ENCODE measurements at places on chromosomes 3 and 15.

- no peak for DNase-seq
Measured at GRCh38 chr3:65044401-65044800, 356.6 kb upstream of the ADAMTS9 start.

DNA sequence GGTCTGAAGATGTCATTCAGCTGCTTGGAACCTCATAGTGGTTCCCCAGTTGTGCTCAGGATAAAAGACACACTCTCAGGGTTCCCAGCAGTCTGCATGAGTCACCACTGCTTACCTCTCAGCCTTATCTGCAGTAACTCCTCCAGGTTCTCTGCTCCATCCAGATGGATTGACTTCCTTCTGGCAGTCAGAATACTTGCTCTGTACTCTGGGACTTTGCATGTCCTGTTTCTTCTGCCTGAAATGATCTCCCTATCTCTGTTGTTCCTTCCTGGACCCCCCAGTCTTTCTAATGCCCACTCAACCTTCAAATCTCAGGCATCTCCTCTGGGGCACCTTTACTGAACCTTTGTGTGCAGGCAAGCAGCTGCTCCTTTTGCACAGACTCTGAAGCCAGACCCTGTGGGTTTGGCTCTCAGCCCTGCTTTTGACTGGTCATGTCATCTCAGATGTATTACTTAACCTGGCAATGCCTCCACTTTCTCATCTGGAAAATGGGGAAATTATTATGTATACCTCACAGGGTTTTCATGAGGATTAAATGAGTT is 38.4 kb downstream of the ITPR1 start:
- DNase-seq, result no peak

- DNase-seq, result no peak
Measured at GRCh38 chr3:139448104-139448503, 28.2 kb downstream of the RBP2 start.

DNA sequence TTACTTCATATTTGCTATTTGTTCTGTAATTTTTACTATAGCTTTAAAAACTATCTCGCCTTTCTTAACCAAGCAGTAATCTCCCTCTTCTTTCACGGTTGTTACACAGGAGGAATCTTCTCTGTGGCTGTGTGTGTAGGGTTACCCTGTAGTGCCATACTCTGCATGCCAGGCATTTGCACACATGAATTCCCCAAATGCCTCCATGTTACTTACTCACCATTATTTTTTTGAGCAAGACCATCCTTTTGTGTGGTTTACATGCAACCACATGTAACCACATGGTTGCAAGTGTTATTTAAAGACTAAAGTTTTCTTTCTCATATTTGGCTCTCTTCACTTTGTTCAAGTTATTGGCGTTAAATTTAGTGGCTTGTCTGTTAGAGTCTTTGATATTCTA is 45.5 kb downstream of the HPS3 start:
- no peak for DNase-seq

DNA sequence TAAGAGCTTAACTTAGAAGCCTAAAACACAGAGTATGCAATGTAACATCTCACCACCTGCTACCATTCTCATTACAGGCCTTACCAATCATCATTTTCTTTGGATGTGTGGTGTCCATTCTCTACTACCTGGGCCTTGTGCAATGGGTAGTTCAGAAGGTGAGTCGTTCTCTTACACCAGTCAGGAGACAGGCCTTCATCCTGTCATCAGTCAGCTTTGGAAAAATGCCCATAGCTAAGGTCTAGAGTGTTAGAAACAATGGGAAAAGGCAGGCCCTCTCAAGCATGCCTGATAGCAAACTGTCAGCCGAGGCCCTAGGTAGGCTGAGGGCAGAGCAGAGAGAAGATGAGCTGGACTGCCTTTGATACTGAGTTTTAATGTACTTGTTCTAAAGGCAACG is 13.5 kb downstream of the SLC28A2 start:
- DNase-seq, result no peak

GRCh38 chr3:71369701-71370391 is 213.7 kb downstream of the FOXP1 start:
- no peak for DNase-seq

DNA sequence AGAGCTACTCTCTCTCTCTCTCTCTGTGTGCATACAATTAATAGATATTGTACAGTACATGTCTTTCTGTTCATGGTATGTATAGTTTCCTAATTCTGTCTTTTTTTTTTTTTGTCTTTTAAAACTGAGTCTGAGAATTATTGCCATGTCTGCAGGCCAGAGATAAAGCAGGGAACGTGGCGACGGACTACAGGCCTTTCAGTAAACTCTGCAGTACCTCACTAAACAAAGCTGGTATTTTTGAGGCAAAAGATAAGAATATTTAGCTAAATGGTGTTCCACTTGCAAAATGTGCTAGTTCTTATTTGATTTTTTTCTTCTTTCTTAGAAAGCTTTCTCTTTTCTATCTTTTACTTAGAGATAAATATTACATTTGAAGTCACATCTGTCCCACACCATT is 44.0 kb upstream of the EHHADH start:
- DNase-seq, result no peak

GRCh38 chr3:18011387-18011786 is 269.0 kb upstream of the TBC1D5 start:
- no peak for DNase-seq

DNA sequence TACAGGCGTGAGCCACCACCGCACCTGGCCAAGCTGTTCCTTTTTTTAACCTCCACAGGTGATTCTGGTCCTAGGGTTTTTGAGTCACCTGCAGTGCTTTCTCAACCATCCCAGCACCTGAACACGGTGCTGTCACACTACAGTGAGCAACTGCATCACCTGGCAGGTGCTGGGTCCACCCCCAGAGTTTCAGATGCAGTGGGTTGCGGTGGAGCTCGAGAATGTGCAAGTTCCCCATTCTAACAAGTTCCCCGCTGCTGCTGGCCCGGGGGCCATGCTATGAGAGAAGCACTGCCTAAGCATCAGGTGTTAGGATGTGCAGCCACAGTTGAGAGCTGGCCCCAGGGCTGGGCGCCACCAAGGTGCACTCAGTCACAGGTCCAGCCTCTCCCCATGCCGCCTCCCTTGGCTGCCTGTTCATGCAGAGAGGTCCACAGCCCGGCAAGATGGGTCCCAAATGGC is 18.0 kb downstream of the ISG20 start:
- no peak for DNase-seq

- DNase-seq, result no peak
Measured at GRCh38 chr3:64518950-64519349, 168.8 kb downstream of the ADAMTS9 start.

DNA sequence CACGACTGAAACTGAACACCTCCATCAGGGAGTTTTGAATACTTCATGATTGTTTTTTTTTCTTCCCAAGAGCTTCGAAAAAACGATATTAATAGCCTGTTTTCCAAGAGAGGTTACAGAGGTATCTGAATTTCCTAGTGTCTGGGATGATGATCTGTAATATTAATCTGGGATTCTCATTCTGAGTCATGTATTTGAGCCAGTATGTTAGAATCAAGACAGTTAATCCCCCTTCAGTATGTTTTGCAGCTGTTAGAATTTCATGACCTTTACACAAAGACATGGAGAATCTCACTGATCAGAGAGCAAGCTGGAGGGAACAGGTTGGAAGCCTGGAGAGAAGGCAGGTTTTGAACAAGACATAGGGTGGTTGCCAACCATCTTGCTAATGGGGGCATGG is 234.5 kb upstream of the GAP43 start:
- DNase-seq, result no peak

GRCh38 chr15:101280007-101280406 is 2.7 kb upstream of the SELENOS start:
- no peak for DNase-seq

- peak; percentile 55 for DNase-seq
Measured at GRCh38 chr3:13420045-13420830, at the start of gene NUP210. TSS of gene NUP210 (minus strand) at chr3:13420322. CDS start at chr3:13420226, 96 bp downstream.

DNA sequence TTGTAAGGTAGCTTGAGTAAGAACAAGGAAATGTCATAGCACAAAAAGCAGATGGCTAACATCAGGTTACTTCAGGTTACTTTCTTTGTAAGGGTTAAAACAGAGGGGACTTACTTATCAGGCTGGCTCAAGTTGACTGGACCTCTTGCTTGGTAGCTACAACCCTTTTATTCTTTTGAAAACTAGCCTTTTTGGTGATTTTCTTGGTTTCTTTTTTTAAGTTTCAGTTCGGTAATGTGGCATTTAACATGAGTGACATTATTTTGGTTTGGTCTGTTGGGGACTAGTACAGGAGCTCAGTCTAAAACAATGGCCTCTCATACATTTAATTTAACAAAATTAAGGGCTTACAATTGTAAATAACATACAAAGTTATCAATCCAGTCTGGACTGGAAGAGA is 621.4 kb downstream of the OTOL1 start:
- no peak for DNase-seq

DNA sequence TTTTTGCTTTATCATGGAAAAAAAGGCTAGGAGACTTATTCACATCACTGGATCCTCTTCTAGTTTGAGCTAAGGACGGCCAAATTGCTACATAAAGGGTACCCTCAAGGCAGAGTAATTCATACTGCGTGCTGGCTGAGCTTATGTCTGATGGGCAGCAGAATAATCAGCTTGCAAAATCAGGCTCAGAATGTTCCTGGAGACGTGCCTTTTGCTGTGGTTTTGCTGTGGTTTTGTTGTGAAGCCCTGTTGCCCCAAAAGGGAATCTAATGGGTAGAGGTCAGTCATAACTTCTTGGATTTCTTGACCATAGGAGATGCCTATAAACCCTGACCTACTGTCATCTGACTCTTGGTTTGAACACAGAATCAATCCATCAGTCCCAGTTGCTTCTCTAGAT is 189.9 kb downstream of the SOX2 start:
- DNase-seq, result no peak

GRCh38 chr3:135069406-135069805 is 274.3 kb downstream of the EPHB1 start:
- DNase-seq, result no peak

- no peak for DNase-seq
Measured at GRCh38 chr15:97520689-97521088, 439.8 kb upstream of the ARRDC4 start.

DNA sequence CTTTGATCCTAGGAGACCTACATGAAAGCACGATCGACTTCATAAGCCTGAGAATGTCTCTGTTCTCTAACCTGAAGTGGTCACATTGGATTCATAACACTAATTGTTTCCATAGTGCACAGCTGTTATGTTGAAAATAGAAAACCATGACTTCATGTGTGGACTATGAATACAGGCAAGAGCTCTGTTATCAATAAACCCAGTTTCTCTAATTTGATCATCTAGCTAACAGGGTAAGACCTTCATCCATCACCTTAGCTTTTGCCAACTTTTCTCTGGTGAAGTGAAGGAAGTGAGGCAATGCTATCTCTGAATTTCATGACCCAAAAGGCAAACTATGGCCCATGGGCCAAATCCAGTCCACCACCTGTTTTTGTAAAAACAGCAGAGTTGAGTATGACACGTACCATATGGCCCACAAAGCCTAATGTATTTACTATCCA is 27.2 kb downstream of the ABI3BP start:
- no peak for DNase-seq

GRCh38 chr15:52798529-52799101 is 8.5 kb upstream of the ONECUT1 start:
- no peak for DNase-seq

DNA sequence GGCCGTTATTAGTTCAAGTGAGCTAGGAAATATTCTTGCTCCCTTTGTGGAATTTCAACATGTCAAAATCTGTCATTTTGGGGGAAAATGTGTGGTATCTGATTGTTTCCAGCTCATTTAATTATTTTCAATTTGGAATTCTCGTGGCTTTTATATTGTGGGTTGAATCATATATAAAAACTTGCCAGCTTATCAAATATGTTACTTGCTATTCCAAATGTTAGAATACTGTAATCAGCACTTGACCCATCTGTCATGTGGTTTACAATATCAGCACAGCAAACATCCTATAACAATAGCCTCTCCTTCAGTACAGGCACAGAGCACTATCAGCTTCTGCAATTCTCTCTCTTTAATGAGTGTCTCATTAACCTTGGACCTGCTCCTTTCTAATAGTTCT is 130.2 kb upstream of the FEZF2 start:
- DNase-seq, result no peak

GRCh38 chr15:67072958-67073357 is 7.6 kb downstream of the SMAD3 start:
- no peak for DNase-seq

- no peak for DNase-seq
Measured at GRCh38 chr3:116886202-116886893, 176.8 kb downstream of the TUSC7 start.

DNA sequence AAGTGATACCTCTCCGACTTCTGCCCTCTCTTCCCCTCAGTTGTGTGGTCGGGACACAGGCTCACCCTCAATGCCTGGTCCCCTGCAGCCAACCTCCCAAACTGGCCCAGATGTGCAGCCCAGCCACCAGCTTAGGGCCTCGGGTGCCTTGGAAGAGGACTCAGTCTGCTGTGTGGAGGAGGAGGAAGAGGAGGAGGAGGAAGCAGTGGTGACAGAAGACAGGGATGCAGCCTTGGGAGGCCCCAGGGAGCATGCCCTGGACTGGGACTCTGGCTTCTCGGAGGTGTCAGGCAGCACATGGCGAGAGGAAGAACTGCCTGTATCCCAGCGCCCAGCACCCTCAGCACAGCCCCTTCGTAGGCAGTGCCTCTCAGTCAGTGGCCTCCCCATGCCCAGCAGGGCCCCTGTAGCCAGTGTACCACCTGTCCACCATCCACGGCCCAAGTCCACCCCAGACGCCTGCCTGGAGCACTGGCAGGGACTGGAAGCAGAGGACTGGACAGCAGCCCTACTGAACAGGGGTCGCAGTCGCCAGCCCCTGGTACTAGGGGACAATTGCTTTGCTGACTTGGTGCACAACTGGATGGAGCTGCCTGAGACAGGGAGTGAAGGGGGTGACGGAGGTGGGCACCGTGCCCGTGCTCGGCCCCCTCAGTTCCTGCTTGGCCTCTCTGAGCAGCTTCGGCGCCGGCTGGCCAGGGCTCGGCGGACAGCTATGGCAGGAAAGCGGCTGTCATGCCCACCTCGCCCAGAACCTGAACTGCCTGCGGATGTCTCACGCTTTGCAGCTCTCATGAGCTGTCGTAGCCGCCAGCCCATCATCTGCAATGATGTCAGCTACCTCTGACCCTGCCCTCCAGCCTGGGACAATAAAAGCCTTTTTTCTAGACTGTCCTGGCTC is 1.3 kb downstream of the INKA1 start:
- no peak for DNase-seq

GRCh38 chr3:108042300-108042699 is 48.5 kb downstream of the CD47 start:
- DNase-seq, result no peak

DNA sequence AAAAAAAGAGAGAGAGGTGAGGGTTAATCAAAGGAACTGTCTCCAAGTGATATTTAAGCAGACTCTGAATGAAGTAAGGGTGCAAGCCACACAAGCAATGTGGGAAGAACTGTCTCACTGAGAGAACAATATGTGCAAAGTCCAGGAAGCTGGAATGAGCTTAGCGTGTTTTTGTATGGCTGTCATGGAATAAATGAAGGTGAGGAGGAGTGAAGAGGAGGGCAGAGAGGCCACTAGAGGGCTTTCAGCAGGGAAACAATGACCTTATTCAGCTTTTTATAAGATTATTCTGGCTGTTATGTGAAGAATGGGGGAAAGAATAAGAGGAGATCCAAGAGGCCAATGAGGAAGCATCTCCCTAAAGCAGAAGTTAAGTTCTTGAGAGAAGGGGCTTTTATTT is 86.9 kb upstream of the COL8A1 start:
- no peak for DNase-seq

GRCh38 chr15:34055868-34056595 is 17.0 kb upstream of the AVEN start:
- no peak for DNase-seq

Data from stimulated activated CD8-positive, alpha-beta memory T cell treated with anti-CD3 and anti-CD28 coated beads, Interleukin-4, amount 100 ng/mL, for 24 hours (primary cell).